ENCODE measurements at places on chromosomes 7 and 10.

- no peak for DNase-seq
These were observed 523.4 kb upstream of the PFKP start for GRCh38 chr10:2543974-2544373.

GRCh38 chr7:120961638-120962173 lies 11.1 kb downstream of the ING3 start:
- no peak for DNase-seq

- no peak for DNase-seq
These were observed 257.6 kb upstream of the LRGUK start for GRCh38 chr7:133869556-133869955.

GRCh38 chr7:28347475-28348318 lies 64.6 kb upstream of the CREB5 start:
- DNase-seq: no peak

GRCh38 chr10:109837384-109837783 lies 85.9 kb downstream of the XPNPEP1 start:
- DNase-seq: no peak

- DNase-seq: no peak
These were observed 64.9 kb upstream of the NRBF2 start for GRCh38 chr10:63068246-63068645.

DNA sequence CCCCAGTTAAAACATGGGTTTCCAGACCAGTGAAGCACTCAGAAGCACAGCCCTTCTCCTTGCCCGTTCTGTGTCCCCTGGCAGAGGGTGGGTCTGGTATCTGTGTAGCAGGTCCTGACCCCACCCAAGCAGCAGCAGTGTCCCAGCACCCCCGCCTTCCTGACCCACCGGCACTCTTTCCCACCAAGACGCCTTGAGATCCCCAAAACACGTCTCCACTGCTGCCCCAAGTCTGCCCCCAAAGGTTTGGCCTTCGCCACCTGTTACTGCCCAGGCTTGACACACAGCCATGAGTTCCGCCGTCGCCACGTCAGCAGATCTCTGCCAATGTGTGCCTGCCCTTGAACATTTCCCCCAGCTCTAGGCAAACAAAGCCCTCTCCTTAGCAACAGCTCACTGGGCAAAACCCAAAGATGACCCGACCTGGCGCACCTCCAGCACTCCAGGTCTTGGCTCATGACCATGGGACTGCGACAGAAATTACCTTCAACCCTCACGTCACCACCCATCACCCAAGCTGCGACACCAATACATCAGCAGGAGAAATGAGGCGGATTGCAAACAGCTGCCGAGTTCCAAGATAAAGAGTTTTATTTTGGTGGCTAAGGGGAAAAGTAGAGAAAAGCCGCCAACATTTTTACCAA lies 75.6 kb downstream of the CTBP2 start:
- DNase-seq: no peak

DNA sequence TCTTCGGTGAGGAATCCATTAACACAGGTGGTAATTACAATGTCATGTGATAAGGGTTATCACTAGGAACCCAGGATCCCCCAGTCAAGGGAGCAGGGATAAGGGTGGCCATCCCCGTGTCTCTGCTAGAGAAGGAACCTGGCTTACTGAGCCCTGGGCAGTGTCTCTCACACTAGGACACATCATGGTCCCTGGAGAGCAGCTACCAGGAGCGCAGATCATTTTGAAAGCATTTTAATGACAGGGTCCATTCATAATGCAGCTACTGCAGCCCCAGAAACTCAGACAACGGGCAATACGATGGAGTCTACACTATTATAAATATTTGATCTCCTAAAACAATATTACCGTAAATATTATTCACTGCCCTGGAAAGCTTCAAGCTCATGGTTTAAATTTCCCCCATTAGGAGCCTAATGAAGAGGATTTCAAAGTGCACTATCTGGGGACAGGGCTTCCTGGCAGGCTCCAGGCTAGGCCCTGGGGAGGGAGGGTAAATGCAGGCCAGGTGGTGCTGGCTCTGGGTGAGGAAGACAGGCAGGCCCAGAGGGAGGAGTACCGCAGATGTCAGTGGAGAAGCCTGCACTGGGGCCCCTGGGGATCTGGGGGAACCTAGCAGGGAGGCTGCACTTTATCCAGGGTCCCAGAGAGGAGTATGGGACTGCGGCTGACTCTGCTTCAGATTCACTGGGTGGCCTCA lies 52.6 kb upstream of the LOXL4 start:
- no peak for DNase-seq

DNA sequence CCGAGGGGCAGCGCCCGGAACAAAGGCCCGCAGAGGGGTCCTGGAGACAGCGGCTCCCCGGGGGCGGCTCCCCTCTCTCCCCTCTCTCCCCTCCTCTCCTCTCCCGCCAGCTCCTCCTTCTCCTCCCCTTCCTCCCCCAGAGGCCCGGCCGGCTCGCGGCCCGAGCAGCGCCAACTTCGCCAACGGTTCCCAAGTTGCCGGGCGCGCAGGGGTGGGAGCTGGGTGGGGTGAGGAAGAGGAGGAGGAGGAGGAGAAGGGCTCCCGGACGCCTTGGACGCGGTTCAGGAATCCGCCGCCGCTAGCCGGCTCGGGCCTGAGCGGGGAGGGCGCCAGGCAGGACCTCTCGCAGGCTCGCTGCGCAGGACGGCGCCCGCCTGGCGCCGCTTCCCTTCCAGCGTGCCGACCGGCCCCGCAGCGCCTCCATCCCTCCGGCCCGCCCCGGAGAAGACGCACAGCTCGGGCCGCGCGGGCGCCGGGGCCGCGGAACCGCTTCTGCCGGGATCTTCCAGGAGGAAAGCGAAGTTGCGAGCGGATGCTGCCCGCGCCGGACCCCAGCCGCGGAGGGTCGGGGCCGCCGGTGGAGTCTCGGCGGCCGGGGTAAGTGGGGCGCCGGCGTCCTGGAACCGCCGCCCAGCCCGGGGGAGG lies at the start of gene CHST3:
CHST3 (plus strand) TSS at position 298 of the 645 bp plus-strand sequence. CDS start 41,448 bp downstream, outside the sequence.
- DNase-seq: no peak

- DNase-seq: no peak
These were observed 72.4 kb downstream of the REEP3 start for GRCh38 chr10:63593576-63593975.

- DNase-seq: no peak
These were observed 293.5 kb upstream of the GALNT17 start for GRCh38 chr7:70838292-70838907.

GRCh38 chr10:75696536-75696935 lies 265.1 kb downstream of the LRMDA start:
- no peak for DNase-seq

- DNase-seq: no peak
These were observed 21.5 kb downstream of the RBM33 start for GRCh38 chr7:155665957-155666287.

DNA sequence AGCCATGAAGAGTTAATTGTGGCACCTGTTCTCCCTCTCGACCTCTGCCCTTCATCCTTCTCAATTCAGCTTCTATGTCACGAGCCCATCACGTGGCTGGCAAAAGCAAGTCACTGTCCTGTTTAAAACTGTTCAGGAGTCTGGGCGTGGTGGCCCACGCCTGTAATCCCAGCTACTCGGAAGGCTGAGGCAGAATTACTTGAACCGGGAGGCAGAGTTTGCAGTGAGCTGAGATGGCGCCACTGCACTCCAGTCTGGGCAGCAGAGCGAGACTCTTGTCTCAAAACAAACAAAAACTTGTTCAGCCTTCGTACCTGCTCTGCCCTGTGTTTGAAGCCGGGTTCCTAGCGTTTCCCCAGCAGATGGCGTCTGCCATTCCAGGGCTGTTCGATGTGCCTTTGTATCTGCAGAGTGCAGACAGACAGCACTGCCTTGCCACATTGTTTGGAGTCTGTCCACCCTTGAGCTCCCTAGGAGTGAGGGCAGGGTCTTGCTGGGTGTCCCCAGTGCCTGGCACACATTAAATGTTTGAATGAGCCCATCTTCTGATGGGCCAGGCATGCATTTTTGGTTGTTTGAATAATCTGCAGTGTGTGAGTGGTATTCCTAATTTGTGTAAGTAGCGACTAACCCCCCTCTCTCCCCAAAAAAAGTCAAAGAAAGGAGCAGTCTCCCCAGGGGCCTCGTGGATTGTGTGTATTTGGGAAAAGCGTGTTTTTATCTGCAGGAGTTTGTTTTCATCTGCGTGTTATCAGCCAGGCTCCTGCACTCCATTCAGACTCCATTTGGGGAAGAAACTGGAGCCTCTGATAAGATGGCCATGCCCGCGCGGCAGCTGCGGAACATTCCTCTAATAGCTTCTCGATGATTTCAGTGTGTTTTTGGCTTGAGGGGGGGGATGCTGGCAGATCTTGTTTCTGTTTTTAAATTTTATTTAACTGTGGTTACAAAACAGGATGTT lies 61.2 kb downstream of the DNAJB6 start:
- DNase-seq: no peak

DNA sequence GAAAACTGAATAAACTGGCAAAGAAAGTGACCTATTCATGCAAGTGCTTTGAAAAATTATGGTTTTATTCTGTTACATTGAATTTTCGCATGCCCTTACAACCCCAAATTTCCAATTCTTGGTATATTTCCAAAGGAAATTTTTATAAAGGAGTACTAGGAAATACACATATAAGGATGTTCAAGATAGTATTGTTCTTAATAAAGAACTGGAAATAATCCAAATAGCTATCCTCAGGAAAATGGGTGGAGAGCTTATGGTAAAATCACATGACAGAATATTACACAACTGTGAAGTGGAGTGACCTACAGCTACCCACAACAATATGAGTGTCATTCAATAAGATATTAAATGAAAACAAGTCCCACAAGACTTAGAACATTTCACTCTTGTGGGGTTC lies 138.9 kb upstream of the BMPER start:
- no peak for DNase-seq

GRCh38 chr7:138223402-138223879 lies 147.2 kb downstream of the AKR1D1 start:
- DNase-seq: no peak

DNA sequence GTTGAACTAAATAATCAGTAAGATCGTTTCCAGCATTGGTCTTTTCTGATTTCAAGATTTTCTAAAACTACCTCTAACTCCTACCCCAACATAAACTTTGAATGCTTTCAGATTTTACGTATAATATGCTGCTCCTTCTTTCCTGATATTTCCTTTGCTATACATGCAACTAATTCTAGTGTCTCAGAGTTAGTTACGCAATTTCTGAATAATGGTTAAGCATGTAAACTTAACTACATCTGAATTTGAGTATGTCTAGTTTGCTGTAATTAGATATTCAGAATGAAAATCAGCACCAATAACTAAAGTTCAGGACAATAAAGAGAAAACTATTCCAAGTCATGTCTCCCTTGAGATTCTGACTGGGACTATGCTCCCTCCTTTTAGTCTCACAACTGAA lies 71.0 kb downstream of the SEMA3C start:
- DNase-seq: no peak

Data from stimulated activated naive CD4-positive, alpha-beta T cell treated with Interleukin-2 at 50 U/mL for 16 hours (primary cell).